CD4-positive, alpha-beta T cell (primary cell): ENCODE measurements at places on chromosomes 5 and 9. TPM values are rescaled to one million over a fixed set of nuclear protein-coding genes. Genes with fewer than 3 reads are reported as not detected.

The C9orf153 gene
- total RNA-seq = 1.0 TPM

The C9orf50 gene
- total RNA-seq = not detected

The MYO10 gene
- not detected for total RNA-seq

The DCTN3 gene
- 84.4 TPM for total RNA-seq

The PRR7 gene
- total RNA-seq = 23.5 TPM

The NEUROG1 gene
- not detected for total RNA-seq

The CYLC2 gene
- total RNA-seq = not detected

The NKD2 gene
- 0.17 TPM for total RNA-seq

The HSPB3 gene
- not detected for total RNA-seq

GRCh38 chr5:129022599-129022998, 57.3 kb downstream of the SLC27A6 start:
- no peak for DNase-seq

GRCh38 chr9:16904655-16905054, 34.2 kb upstream of the BNC2 start:
- no peak for DNase-seq

- no peak for DNase-seq
Measured at GRCh38 chr5:172303572-172304335, 20.2 kb upstream of the UBTD2 start.

DNA sequence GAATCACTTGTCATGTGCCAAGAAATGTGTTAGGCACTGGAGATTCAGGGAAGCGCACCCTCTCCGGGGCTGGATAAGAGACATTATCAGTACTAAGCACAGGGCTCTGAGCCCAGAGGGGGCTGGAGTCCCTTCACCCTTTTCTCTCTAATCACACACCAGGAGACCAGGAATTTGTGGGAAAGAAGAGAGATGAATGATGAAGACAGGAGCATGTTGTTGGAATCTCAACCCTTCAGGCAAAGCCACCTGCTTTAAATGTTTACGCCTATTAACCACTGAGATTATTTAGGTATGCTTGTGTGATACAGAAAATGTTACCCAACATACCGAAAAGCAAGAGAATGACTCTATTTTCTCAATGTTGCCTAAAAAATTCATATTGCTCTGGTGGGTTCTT, 119.8 kb downstream of the ENTREP1 start:
- DNase-seq = no peak

GRCh38 chr9:105053209-105053652, 125.3 kb upstream of the ABCA1 start:
- no peak for DNase-seq

GRCh38 chr9:91486699-91487497, 63.3 kb upstream of the NFIL3 start:
- DNase-seq = no peak

GRCh38 chr5:116571568-116572349, 2.9 kb downstream of the SEMA6A start:
- DNase-seq = no peak

- DNase-seq = no peak
Measured at GRCh38 chr9:72769546-72769945, 183.3 kb downstream of the ALDH1A1 start.

DNA sequence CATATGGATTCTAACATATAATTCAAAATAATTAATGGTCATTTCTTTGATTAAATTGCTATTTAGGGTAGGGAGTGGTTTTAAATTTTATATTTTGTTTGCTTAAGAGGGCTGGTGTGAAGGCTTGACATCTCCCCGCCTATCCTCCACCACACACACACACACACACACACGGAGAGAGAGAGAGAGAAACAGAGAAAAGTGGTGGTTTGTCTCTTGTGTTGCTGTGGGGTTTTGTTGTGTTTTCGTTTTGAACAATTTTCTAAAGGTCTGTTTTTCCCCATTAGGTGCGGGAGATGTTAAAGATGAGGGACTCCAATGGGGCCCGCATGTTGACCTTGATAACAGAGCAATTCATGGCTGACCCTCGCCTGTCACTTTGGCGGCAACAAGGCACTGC, 161.9 kb downstream of the ZSWIM6 start:
- no peak for DNase-seq

DNA sequence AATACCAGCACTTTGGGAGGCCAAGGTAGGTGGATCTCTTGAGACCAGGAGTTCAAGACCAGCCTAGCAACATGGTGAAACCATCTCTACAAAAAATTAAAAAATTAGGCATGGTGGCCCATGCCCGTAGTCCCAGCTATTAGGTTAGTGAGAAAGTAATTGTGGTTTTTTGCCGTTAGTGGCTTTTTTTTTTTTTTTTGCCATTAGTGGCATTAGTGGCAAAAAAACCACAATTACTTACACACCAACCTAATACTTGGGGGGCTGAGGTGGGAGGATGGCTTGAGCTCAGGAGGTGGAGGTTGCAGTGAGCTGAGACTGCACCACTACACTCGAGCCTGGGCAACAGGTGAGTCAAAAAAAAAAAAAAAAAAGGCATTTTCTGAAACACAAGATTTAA, 27.8 kb downstream of the MLANA start:
- DNase-seq = no peak

DNA sequence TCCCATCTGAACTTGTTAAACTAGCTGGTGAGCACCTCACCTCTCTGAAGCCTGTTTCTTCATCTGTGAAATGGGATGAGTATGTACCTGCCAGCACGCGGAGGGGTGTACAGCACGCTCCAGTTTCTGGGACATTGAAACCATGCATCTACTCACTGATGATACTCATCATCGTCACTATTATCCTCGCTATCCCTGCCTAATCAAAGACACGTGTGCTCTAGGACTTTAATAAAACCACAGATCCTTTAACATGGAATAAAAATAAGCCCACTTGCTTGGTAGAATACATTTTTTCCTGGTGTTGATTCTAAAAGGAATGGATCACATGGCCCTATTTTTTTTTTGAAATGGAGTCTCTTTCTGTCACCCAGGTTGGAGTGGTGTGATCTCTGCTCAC, 37.3 kb upstream of the POMT1 start:
- no peak for DNase-seq

GRCh38 chr5:170314541-170315095, 17.0 kb upstream of the LCP2 start:
- no peak for DNase-seq

GRCh38 chr9:14311171-14311949, 2.6 kb downstream of the NFIB start:
- no peak for DNase-seq

DNA sequence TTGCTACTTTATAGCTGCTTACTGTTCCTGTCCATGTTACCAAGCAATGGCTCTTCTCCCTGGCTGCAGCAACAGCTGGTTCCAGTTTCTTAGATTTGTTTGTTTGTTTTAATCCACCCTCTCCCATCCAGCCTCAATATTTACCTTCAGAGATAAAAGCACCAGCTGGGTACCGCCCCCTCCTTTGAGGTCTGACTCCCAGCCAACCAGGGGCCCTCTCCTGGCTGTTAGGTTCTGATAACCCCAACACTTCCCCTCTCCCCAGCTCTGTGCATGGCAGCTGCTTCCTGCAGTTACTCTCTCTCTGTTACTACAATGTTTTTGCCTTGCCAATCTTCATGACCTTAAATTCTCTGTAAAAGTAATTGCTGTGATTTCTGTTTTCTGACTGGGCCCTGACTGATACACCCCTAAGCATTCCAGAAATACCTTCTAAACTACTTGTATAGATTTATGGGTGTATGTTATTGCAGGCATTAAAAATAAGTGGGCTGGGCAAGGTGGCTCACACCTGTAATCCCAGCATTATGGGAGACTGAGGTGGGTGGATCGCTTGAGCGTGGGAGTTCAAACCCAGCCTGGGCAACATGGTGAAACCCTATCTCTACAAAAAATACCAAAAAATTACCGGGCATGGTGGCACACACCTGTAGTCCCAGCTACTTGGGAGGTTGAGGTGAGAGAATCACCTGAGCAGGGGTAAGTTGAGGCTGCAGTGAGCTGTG, 2.6 kb upstream of the GCNT1 start:
- DNase-seq = peak; percentile 35

- DNase-seq = no peak
Measured at GRCh38 chr5:64947031-64947430, 178.3 kb downstream of the CWC27 start.

DNA sequence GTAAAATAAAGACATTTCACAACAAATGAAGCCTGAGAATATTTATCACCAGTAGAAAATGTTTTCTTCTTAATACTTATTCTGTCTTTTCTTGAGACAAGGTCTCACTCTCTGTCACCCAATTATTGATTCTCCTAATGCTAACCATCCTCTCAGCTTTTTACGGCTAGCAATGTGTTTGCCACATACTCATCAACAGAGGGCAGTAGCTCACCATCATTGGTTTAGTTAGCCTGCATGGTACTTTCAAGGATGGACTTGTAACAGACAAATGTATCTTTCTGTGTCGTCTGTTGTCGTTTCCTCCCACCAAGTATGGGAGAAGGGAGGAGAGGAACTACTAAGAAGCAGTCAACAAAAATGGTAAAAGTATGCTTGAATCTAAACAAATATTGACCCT, 5.9 kb upstream of the ACO1 start:
- peak; percentile 32 for DNase-seq

DNA sequence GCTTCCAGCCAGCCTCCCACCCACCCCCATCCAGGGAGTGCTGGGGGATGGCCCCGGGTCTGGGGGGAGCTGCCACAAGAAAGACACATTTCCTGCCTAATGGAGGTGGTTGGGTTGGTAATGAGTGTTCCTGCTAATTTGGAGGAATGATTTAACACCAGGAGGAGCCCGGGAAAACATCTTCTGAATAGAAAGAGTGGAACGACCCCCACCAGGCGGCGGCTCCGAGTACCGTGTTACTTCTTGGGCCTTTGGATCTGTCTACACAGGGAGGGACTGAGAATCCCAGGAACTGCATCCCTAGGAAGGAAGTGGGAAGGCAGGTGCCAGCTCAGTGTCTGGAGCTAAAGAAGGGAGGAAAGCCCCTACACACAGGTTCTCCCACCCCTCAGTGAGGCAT, 64.6 kb downstream of the TSPAN17 start:
- no peak for DNase-seq

- no peak for DNase-seq
Measured at GRCh38 chr9:131732061-131732526, 7.8 kb downstream of the RAPGEF1 start.

DNA sequence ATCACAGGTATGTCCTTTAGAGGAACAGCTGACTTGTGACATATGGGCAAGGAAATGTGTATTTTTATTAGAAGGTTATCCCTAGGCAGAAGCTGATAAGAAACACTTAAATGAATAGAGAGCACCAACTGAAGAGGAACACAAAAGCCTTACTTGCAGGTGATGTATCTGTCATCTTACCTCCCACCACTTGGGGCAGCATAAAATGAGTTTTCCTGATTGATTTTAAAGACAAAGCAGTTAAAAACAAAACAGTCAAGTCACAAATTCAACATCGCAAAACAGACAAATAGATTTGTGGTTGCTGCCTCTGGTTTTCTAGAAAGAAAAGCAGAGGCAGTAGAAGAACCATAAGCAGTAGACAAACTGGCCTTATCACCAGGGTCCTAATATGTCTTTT, 302.4 kb upstream of the ZNF462 start:
- no peak for DNase-seq

GRCh38 chr9:105421154-105421553, 26.7 kb upstream of the FSD1L start:
- no peak for DNase-seq

GRCh38 chr5:116469631-116470030, 105.0 kb downstream of the SEMA6A start:
- DNase-seq = no peak

DNA sequence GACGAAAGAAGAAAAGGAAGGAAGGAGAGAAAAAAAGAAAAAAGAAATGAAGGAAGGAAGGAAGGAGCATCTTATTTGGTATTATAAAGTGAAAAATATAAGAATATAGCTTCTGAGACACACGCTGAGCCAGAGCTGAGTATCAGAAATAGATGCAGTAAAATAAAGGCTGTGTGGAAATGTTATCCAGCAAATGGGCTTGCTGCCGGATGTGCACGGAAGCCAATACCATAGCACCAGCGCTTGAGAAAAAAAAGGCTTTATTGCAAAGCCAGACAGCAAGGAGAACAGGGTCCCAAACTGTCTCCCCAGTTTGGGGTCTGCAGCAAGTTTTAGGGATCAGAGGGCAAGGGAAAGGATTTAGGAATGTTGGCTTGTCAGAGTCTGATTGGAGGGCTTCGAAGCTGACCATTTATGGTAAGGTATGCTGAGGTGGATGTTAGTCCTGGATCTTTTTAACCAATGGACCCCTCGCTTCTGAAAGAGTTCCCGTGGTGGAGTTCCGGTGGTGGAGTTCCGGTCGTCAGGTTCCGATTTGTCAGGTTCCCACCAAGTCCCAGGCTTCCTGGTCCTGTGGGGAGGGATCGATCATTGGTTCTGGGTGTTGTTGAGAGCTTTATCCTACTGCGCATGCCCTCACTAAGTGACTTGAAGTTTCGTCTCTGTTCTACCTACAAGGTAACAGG, 70.4 kb downstream of the SFXN1 start:
- no peak for DNase-seq

GRCh38 chr5:23352446-23352845, 155.0 kb upstream of the PRDM9 start:
- no peak for DNase-seq

DNA sequence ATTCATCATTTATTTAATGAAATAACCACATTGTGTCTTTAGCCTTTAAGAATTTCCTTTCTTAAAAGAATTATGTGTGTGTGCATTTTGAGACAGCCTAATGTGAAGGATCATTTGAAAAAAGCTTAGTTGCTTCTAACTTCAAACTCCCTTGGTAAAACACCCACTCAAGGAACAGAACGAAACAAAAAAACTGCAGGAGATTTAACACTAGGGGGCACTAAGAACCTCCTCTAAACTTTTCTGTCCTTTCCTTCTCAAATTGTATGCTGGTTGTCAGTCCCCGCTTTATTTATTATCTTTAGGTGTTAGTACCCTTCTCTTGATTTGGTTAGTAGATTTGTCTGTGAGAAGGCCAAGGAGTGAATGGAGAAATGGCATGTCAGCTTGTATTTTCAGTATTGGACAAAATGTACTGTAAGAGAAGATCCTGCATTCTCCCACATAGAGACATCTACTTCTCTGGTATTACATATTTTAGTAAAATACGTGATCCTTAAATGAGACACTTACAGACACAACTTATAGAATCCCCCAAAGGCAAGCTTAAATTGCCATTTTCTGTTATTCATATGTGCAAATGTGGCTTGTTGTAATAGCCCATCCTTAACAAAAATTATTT, 229.7 kb downstream of the MRPS30 start:
- DNase-seq = no peak

DNA sequence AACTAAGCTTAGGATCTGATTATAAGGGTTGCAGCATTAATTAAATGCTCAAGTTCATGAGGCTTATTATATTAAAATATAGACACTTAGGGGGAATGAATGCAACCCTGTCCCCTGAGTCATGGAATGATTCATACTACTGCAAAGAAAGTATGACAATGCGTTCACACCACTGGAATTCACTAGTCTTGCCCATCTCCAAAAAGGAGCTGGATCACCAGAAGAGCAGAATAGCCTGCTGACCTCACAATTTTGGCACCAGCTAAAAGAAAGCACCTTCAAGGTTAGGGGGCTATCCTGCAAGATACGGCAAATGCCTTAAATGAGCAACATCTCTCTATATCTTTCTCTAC, 32.0 kb upstream of the TMED7 start:
- DNase-seq = no peak
